ENCODE measurements at places on chromosomes 5 and 9.
A peak's percentile ranks its signal among the peaks of the same experiment; 100 is the strongest.

DNA sequence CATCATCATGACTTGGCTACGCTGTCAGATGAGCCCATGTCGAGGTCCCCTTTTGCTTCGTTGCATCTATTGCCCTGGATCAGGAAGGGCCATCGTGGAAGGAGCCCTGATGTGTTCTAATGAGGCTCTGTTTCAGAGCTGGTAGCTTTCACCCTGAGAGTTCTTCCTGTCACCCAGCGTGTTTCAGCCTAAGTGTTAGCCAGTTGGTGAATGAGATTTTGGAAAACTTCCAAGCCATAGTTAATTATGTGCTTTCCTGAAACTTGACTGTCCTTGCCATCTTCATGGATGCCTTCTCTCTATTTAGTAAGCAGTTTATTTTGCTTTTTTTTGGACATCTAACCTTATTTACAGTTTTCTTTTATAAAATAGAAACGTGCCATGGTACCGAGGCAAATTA is 1695.4 kb upstream of the WWC1 start:
- no peak for DNase-seq

DNA sequence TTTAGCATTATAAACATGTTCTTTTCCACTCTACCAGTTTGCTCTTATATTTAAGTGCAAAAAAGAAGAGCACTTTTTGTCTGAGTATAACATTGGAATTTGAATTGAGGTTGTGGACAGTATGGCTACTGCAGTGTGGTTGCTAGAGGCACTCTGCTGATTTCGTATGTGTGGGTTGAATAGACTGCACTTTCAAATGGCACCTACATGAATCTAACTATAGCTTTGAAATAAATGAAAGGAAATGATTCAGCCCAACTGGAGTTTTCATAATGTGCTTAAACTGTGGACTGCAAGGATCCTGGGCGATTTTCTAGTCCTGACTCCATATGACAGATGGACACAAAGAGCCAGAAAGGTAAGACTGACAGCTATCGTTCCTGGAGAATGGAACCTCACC is 657.6 kb upstream of the RIOK2 start:
- no peak for DNase-seq

GRCh38 chr9:131366761-131367401 is 27.0 kb upstream of the PRRC2B start:
- DNase-seq: no peak

DNA sequence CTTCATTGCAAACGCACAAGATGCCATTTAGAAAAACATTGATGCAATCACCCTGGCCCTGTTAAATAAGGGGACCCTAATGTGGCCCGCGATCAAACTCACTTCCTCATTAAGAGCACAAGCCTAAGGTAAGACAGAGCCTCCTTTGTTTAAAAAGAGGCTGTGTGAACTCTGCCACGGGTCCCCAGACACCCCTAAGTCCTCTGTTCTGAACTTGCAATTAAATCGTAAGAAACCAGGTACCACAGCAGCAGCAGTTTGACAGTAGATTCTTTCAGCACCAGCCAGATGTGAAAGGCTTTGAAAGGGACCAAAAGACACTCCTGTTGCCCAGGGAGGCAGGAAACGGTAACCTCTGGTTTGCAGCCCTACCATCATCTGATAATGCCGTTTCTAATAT is 346.3 kb downstream of the TMEM167A start:
- no peak for DNase-seq

GRCh38 chr5:56829137-56829908 is 14.0 kb downstream of the MAP3K1 start:
- no peak for DNase-seq

DNA sequence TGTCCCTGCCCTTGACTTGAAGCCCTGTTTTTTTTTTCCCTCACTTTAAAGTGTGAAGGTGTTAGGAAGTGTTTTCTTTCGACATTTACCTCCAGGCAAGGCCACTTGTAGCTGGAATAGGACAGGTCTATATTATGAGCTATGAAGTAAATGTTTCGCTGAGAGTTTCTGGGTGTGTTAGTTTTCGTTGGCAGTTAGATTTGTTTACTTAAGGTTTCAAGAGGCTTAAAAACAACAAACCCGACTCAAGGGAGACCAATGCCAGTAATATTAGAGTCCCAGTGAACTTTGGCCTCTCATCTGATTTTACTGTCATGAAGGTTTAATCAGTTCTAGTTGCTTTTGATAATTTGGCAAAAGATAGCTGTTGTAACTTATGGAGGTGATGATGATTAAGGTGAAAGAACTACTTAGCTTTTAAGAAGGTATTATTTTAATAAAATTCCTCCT is 25.2 kb downstream of the OCLN start:
- DNase-seq: peak; percentile 90

- no peak for DNase-seq
Measured at GRCh38 chr9:106893088-106893487, 30.1 kb downstream of the ZNF462 start.

DNA sequence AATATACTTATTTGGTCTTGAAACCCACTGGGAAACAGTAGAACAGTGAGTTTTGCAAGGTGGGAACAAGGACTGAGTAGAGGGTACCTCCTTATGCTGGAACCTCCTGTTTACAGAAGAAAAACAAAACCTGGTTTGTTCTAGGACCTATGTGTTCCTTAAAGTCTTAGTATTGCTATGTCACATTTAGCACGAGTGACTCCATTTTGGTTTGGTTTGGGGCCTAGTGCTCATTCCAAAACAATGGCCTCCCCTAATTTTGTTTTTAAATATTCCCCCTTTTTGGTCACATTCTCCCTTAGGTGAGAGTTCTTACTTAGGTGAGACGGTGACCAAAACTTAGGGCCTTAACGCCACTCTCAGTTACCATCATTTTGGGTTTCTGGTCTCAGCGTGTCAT is 6.2 kb upstream of the NANS start:
- no peak for DNase-seq
